ENCODE measurements at places on chromosomes 7 and 10.
A peak's percentile ranks its signal among the peaks of the same experiment; 100 is the strongest.

DNA sequence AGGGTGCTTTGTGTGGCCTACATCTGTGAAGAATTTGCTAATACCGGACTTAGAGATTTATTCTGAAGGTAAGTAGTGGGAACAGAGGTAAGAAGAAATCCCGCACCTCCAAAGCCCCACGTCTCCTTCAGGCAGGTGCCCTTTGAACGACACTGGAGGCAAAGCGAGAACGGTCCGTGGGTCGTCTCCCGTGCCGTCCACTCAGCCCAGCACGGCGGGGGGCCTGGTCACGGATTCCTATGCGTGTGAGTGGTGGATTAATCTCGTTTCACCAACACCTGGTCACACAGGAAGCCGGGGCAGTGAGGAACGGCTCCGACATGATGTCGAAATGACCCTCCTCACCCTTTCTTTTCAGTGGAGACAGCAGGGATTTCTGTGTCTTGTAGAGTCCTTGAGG, 21.0 kb upstream of the ZFAND2A start:
- no peak for DNase-seq

GRCh38 chr10:59266321-59266720, 89.9 kb downstream of the PHYHIPL start:
- no peak for DNase-seq

DNA sequence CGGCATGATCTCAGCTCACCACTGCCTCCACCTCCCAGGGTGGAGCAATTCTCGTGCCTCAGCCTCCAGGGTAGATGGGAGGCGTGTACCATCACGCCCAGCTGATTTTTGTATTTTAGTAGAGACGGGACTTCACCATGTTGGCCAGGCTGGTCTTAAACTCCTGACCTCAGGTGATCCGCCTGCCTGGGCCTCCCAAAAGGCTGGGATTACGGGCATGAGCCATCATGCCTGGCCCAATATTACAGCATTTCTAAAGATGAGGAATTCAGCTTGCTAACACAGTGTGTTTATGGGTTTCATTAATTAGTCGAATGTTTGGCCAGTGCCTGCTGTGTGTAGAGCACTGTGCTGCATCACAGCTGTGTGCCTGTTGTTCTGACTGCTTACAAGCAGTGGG, 3.7 kb downstream of the WDR37 start:
- DNase-seq, result no peak

GRCh38 chr7:79979437-79979836, 155.2 kb upstream of the GNAI1 start:
- no peak for DNase-seq

GRCh38 chr7:95501261-95501832, 15.6 kb downstream of the ASB4 start:
- no peak for DNase-seq

DNA sequence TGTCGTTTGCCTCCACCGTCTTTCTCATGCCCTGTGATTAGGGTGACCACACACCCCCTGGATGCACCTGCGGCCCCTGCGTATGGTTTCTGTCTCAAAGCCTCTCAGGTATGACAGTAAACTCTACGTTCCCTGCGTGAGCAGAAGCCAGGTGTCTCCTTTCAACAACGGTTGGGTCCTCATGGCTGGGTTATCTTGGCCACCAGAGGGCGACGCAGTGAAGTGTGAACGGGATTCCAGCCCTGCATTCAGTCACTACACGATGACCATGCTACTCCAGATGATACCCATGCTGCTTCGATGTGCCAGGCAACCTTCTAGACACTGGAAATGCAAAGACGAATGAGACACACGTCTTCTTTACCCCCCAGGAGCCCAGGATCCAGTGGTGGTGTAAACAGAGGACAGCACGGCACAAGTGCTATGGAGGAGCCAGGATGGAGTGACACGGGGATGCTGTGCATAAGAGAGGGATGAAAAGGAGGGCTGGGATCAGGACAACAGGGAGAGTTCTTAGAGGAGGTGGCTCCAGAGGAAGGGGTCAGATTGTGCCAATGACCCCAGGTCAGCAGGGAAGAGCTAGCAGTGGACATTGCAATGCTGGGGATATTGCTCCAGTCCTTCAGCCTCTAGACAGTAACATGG, 228.1 kb upstream of the PFKP start:
- peak; percentile 5 for DNase-seq

GRCh38 chr7:114986190-114987180, 64.6 kb downstream of the MDFIC start:
- DNase-seq, result no peak

DNA sequence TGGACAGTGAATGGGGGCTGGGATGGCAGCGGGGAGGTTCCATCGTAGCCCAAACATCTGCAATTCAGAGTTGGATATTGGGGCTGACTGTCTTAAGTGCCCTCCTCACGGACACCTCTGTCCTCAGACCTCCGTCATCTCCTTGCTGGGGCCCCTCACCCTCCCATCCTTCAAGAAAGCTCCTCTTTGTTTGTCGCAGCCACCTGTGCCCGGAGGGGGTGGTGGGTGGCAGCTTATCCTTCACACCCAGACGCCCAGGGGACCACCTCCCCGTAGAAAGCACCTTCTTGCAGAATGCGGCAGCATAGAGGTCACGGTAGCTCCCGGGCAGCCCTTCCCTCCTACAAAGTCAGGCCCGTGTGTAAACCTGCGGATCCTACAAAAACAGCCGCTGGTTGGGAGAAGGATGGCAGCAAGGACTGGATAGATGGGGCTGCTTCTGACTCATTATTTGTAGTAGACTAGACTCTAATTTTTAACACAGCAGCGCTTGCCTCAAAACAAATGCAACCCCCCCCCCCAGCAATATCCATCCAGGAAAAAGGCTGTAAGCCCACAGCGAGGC, 1.3 kb upstream of the PTPRN2 start:
- DNase-seq, result no peak

DNA sequence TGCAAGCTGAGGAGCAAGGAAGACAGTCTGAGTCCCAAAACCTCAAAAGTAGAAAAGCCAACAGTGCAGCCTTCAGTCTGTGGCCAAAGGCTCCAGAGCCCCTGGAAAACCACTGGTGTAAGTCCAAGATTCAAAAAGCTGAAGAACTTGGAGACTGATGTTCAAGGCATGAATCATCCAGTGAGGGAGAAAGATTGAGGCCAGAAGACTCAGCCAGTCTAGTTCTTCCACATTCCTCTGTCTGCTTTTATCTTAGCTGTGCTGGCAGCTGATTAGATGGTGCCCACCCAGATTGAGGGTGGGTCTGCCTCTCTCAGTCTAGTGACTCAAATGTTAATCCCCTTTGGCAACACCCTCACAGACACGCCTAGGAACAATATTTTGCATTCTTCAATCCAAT, 20.1 kb upstream of the MDFIC start:
- DNase-seq, result no peak

DNA sequence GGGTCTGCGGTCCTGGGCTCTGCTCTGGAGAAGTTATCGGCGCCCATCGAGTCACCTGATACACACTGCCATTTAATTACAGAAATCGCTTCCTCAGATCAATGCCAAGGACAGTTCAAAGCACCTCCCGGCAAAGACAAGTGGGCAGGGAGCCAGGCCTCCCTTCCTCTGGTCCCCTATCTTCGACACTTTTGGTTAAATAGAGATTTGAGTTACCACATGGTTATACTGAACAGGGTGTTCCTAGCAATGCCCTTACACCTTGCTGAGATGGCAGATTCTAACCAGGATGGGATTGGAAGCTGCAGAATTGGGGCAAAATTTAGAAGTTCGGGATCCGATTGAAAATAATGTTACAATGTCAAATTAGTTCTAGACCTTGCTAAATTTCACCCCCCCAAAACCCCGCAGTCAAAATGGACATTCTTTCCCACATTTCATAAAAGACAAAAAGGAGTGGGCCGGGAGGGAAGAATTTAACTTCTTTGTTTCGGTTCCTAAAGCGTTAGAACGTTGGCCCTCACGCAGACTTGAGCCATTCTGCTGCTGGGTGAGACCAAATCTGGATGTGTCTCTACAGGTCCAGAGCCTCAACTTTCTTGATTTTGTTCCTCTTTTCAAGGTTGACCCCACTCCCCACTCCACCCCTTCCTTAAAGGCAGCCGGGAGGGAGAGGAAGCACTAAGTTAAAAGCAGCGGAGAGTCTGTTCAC, 2.2 kb upstream of the DLX5 start:
- DNase-seq, result no peak

DNA sequence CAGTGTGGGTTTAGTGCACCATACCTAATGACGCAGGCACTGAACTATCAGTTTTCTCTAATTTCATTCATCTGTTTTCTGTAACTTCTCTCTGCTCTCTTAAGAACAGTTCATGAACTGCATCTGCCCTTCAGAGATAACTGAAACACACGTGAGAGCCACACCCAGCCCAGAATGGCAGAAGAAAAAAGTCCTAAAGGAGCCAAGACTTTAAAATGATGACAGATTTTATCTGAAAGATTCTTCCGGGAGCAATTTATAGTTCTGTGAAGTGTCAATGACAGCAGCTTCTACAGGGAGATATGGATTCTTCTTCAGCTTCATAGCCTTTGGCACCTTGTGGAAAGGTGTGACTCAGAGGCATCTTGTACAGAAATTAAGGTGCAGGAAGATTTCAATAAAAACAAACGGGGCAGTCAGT, 211.5 kb upstream of the SLC26A5 start:
- DNase-seq, result no peak

GRCh38 chr7:143049362-143049761, 2.8 kb upstream of the OR6V1 start:
- no peak for DNase-seq

- DNase-seq, result no peak
Measured at GRCh38 chr7:98755138-98755898, 114.5 kb downstream of the TMEM130 start.

- no peak for DNase-seq
Measured at GRCh38 chr7:9863545-9863944, 1110.1 kb upstream of the PHF14 start.

DNA sequence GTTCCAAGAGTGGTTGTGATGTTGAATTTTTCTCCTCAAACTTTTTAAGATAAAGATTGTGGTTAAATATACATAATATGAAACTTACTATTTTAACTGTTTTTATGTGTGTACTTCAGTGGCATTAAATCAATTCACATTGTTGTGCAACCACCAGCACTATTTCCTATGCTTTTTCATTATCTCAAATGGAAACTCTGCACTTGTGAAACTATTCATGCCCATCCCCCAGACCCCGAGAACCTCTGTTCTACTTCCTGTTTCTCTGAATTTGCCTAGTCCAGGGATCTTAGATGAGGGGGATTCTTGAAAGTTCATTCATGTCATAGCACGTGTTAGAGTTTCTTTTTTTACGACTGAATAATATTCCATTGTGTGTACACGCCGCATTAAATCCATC, 67.0 kb downstream of the WDR37 start:
- no peak for DNase-seq

DNA sequence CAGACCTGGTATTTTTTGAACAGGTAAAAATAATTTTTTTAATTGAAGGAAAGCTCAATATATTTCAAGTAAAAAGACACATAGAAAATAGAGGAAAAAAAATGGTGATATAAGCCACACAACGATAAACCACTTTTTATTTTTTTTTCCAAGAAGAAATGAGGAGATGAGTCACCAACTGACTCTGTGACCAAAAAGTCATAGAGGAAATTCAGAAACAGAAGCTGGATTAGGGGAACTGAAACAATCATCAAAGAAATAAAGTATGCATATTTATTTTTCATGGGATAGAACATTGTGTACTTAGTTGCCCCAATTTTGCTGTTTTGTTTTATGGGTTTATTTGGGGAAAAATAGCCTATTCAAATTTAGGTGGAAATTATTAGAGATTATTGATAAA, 176.8 kb upstream of the AGR3 start:
- no peak for DNase-seq

- peak; percentile 16 for DNase-seq
Measured at GRCh38 chr10:96720422-96721206, at the start of gene PIK3AP1. PIK3AP1 (minus strand) TSS chr10:96720514; CDS start chr10:96720394, 120 bp downstream.

- DNase-seq, result no peak
Measured at GRCh38 chr10:79475877-79476276, 30.5 kb upstream of the ZCCHC24 start.

- DNase-seq, result no peak
Measured at GRCh38 chr10:49298983-49299815, at the start of gene C10orf71. C10orf71 (plus strand) TSS chr10:49299170; CDS start chr10:49322546, 23,376 bp downstream.

DNA sequence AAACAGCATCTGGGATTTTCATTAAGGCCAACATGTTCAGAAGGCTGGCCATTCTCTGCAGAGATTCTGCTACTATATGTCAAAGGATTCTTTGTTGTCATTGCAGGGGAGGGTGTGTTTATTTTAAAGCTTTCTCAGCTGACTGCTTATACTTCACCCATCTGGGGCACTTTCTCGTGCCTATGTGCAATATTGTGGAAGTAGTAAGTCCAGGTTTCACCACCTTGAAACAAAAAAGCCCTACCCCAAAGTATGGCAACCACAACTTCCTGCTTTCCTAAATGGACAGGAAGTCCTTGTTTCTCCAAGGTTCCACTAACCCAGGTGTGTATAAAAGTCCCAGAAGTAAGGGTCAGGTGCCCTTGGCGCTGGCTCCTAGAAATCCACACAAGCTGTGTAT, 58.7 kb upstream of the COL1A2 start:
- DNase-seq, result no peak

DNA sequence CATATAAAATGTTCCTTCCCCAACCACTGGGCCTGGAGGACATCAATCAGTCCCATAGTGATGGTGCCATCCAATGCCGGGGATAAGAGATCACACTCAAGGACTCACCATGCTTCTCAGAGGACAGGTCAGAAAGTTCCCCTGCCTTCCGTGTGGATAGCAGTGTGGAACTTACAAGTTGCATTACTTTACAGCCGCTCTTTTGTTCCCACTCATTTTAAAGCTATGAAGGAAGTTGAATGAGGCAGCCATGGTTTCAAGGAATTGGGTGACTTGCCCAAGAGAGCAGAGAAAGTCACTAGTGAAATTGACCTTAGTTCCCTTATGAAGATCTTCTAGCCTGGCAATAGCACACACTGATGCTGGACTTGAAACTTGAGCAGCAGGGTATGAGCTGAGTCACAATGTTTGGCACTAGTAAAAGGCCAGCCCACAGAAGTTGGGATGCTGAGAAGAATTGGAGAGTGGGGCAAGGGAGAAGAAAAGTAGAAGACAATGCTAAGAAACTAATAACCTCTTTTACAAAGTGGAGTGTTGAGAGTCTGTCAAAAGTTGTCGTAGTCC, 78.7 kb downstream of the CXCL12 start:
- DNase-seq, result no peak

GRCh38 chr7:5426226-5426475, 2.5 kb upstream of the TNRC18 start:
- no peak for DNase-seq

All from stimulated activated naive CD4-positive, alpha-beta T cell (primary cell).